Stimulated activated naive CD4-positive, alpha-beta T cell treated with Interleukin-2 at 50 U/mL for 16 hours (primary cell): ENCODE measurements at places on chromosomes 7 and 10.

DNA sequence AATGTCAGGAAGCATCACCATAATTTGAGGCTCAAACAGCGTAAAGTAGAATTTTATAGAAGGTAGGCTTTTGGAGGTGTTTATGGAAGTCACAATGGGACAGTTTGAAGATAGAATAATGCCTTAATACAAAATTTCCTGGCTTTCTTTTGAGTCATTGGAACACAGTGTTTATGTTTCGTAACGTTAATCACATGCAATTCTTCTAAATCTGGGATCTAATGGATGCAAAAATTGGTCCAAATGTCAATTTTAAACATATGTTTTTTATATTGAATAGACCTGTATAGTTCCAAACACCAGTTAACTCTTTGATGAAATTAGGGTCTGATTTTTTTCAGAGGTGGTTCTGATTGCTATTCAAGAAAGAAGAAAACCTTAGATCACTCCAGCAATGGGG lies 86.5 kb upstream of the HPS1 start:
- no peak for DNase-seq

DNA sequence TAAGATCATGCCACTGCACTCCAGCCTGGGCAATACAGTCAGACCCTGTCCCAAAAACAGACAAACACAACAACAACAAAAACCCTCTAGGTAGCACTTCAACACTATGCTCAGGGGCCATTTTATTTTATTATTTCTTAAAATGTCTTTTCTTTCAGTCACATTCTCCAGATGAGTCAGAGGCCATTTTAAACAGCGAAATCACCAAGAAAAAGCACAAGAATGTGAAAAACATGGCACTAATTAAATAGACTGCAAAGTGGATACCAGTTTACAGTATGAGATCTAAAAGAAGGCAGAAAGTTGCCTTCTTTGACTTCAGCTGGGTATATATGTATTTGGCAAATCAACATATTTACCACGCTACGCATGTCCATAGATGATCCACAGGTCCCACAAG lies 6.1 kb upstream of the FGL2 start:
- DNase-seq = no peak

DNA sequence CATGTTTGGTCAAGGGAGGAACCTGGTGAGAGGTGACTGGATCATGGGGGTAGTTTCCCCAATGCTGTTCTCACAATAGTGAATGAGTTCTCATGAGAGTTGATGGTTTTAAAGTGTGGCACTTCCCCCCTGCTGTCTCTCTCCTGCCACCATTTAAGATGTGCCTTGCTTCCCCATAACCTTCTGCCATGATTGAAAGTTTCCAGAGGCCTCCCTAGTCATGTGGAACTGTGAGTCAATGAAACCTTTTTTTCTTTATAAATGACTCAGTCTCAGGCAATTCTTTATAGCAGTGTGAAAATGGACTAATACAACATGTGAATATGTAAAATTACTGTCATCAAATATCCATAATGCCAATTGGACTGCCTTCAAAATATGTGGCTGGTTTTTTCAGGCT lies 165.5 kb upstream of the TARP start:
- no peak for DNase-seq

DNA sequence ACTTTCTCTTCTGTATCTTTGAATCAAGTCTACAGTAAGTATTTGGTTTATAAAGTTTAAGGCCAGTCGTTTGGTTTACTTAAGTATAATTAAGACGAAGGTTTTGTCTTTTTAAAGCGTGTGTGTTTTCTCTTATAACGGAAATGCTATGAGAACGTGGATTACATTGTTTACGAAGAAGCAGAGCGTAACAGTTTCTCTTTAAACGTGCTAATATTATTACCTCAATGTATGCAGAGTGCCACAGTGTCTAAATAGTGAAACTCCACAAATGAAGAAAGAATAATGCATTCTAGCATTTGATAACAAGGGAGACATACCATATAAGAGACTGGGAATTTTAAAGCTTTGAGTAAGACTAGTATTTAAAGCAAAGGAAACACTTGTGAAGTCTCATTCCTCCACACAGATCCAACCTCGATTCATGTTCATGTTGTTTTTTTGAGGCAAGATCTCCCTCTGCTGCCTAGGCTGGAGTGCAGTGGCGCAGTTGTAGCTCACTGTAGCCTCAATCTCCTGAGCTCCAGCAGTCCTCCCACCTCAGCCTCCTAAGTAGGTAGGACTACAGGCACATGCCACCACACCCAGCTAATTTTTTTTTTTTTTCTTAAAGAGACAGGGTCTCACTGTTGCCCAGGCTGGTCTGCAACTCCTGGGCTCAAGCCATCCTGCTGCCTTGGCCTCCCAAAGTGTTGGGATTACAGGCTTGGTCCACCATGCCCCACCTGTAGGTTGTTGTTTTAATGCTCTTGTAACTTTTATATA lies 75.1 kb downstream of the ANKRD61 start:
- DNase-seq = peak; percentile 11

- no peak for DNase-seq
These were observed 9.2 kb downstream of the TAS2R60 start for GRCh38 chr7:143452495-143452894.

DNA sequence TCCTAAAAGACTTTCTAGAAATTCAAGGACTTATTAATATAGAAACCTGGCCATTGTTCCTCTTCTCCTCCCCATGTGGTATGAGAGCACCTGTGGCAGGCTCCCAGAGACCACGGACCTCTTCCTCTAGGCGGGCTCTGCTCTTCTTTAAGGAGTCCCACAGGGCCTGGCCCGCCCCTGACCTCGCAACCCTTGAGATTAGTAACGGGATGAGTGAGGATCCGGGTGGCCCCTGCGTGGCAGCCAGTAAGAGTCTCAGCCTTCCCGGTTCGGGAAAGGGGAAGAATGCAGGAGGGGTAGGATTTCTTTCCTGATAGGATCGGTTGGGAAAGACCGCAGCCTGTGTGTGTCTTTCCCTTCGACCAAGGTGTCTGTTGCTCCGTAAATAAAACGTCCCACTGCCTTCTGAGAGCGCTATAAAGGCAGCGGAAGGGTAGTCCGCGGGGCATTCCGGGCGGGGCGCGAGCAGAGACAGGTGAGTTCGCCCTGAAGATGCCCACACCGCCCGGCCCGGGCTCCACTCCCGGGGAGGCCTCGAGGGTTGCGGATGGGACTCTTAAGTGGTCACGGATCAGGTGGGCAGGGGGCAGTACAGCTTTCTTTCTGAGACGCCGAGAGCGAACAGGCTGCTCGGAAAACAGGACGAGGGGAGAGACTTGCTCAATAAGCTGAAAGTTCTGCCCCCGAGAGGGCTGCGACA lies at the start of gene SLC26A4:
Gene SLC26A4, plus strand, starts transcription at position 448 of the 700 bp plus-strand sequence. CDS start 814 bp downstream, outside the sequence.
- peak; percentile 5 for DNase-seq

DNA sequence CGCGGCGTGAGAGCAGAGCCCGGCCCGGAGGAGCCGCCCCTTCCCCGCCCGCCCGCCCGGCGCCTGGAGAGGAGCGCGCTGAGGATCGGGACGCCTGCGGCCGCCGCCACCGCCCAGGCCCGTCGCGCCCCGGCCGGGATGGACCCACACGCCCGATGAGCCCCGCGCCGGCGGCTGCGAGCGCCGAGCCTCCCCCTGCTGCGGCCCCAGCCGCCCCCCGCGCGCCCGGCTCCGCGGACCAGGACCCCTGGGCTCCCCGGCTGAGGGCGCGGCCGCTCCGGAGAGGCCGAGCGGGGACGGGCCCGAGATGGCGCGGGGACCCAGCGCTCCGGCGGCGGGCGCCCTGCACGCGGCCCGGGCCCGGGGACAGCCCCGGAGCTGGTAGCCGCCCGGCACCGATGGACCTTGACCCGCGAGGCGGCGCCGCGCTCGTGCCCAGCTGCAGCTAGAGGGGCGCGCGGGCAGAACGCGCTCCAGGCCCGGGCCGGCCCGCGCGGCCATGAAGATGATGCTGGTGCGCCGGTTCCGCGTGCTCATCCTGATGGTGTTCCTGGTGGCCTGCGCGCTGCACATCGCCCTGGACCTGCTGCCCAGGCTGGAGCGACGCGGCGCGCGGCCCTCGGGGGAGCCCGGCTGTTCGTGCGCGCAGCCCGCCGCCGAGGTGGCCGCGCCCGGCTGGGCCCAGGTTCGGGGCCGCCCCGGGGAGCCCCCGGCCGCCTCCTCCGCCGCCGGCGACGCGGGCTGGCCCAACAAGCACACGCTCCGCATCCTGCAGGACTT lies 520 bp downstream of the FAM20C start:
- no peak for DNase-seq

- no peak for DNase-seq
These were observed 23.5 kb upstream of the PDE1C start for GRCh38 chr7:32093415-32094408.

- DNase-seq = no peak
These were observed 37.1 kb downstream of the COBL start for GRCh38 chr7:51279391-51280023.

DNA sequence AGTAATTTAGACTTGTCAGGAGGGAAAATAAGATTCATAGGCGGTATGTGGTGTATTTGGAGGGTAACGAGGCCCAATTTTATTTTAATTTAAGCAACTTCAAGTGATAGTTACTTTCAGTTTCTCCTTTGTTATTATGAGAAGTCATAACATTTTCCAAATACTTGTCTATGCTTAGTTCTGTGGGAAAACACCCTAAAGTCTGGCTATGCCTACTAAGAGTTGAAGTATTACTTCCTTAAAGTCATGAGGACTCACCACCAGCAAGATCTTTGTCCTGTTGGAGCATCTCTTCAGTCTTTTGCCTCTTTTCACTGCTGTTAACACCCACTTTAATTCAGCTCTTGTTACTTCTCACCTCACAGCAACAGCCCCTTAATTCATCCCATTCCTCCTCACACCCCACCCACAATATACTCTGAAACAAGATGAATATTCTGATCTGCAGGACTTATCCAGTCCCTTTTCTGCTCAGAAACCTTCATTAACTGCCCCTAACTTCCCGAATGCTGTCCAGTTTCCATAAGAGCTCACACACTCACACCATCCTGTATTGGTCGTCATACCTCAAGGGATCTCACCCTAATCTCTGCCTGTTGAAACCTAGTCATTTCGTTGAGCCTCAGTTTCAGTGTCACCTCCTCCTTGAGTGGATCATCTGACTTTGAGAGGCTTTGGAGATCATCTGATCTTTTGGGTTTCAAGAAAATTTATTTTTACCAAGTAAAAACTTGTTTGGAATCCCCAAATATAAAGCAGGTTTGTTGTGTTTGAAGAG lies 61.3 kb downstream of the DNAH11 start:
- no peak for DNase-seq

DNA sequence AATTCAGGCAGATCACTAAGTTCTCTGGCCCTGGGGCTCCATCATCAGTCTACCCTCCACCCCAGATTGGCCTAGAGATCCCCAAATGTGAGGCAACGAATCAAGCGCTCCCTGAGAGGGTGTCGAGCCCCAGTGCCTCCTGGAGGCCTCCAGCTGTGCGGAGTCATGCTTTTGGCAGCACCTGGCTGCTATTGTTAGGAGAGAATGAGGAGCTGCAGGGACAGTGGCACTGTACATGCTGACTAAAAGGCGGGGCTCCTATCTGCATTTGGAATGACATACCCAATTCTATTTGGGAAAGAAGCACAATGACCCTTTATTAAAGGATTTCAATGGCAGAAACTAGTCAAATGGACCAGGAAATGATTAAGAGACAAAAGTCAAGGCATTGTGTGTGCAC lies 161.8 kb downstream of the DPY19L1 start:
- no peak for DNase-seq
